ENCODE measurements at places on chromosomes 6 and 20.

DNA sequence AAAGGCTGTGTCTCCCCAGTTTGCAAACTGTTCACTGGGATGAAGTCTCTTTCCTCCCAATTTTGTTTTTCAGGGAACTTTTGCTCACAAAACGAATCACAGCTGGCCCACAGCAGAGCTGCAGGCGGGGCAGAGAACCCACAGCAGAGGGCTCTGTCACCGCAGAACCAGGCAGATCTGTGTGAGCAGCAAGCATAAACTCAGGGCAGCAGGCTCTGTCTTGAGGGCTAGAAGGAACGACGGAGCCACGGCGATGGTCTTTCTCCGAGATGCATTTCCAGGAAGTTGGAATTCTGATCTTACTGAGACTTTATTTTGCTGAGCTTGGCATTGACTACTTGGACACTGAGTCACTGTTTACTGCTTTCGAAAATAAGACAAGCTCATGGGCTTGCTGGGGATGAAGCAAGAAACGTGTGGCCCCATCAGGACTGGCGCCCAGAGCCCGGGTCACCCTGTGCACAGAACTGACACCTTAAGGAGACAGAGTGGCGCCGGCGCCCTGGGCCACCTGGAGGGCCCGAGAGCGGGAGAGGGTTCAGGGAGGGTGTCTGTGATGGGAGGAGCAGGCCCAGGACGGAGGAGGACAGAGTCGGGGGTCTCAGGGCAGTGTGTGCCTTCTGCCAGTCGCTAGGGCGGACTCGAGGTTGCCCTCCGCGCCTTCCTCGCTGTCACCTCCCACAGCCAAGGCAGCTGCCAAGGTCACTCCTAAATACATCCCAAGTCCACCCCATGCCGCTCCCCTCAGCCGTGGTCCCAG, 106.3 kb upstream of the NXT1 start:
- no peak for DNase-seq

DNA sequence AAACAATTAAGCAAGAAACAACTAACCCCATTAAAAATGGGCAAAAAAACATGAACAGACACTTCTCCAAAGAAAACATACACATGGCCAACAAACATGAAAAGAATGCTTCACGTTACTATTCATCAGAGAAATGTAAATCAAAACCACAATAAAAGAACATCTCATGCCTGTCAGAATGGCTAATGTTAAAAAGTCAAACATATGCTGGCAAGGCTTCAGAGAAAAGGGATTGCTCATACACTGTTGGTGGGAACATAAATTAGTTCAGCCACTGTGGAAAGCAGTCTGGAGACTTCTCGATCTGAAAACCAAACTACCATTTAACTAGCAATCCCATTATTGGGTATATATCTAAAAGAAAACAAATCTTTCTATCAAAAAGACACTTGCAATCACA, 217.5 kb downstream of the TINAG start:
- DNase-seq: no peak

DNA sequence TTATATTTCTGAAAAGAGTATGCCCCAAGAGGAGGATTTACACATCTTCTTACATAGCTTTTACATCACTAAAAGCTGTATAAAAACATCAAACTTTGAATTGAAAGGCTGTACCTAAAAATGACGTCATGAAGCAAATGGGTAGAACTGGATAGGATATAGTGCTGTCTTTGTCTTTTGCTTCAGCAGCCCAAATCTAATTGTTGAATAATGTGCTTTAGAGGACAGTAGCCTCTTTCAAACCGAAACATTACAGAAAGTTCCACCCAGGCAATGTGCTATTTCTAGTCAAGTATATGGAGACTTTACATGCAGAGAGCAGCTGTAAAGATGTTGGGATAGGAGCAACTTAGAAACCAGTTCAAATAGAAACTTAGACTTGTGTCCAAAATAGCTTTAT, 51.9 kb downstream of the ADGRG6 start:
- DNase-seq: no peak

GRCh38 chr6:137089305-137089704, 44.5 kb upstream of the IL20RA start:
- DNase-seq: no peak

GRCh38 chr6:71444222-71444621, 155.6 kb downstream of the OGFRL1 start:
- DNase-seq: no peak

GRCh38 chr6:80523010-80523409, 416.5 kb downstream of the BCKDHB start:
- DNase-seq: no peak

- peak; percentile 59 for DNase-seq
Observed at GRCh38 chr20:23349338-23350195, 1.0 kb upstream of the NXT1 start.

DNA sequence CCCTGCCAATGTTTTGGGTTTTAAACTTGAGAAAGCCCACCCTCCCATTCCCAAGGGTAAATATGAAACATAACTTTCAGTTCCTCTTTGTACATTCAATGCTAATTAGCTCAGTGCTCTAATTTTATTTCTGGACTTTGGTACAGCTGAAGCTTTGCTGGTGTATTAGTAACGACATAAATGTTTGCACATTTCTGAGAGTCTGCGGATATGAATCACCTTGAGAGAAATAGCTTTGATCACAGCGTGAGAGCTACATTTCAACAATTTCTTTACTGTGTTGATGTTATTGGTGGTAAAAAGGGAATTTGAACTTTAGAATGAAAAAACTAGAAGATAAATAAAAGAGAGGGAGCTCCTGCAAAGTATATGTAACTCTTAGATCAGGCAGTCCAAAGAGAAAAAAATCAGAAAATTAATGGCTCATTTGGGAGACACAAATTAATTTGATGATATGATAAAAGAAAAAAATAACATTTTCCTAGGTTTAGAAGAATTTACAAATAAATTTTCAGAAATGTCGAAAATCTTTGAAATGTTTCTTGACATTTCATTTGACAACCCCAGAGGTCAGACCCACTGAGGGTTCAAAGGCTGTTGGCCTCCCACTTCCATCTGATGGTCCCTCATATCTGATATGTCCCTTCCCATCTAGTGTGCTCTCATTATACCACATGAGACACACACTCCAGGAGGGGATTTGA, 38.5 kb upstream of the CAP2 start:
- no peak for DNase-seq

GRCh38 chr6:166752097-166752496, 125.0 kb upstream of the RPS6KA2 start:
- DNase-seq: no peak

DNA sequence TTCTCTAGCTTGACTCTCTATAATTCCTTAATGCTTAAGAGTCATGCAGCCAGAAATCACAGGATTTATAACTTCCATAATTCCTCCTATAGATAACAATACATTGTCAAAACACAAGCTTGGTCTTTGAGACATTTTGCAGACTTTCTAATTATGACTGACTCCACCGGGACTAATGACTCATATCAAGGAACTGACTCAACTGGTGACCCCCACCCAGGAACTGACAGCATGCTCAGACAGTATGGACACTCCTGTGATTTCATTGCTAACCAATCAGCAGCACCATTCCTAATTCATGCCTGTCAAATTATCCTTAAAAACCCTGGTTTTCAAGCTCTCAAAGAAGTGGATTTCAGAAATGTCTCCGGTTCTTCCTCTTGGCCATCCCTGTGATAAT, 670.5 kb upstream of the IMPG1 start:
- no peak for DNase-seq

GRCh38 chr6:12408752-12409151, 118.6 kb downstream of the EDN1 start:
- no peak for DNase-seq

DNA sequence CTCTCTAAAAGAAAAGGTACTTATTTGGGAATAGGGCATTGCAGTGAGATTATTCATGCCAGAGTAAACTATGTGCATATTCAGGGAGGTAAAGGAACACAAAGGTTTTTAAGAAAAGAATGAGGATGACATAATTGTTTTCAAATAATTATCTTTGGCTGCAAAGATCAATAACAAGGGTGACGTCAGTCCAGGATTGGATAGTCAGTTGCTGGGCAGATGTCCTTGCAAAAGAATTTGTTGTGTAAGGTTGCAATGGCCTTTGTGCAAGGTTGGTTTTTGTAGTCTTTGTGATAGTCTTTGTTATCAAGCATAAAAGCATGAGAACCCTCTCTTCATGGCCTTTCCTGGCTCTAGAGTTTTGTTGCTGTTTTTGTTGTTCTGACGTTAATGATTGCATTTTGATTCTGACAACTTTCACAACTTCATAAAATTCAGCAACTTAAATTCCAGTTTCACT, 17.7 kb downstream of the LOC128125822 start:
- DNase-seq: no peak

DNA sequence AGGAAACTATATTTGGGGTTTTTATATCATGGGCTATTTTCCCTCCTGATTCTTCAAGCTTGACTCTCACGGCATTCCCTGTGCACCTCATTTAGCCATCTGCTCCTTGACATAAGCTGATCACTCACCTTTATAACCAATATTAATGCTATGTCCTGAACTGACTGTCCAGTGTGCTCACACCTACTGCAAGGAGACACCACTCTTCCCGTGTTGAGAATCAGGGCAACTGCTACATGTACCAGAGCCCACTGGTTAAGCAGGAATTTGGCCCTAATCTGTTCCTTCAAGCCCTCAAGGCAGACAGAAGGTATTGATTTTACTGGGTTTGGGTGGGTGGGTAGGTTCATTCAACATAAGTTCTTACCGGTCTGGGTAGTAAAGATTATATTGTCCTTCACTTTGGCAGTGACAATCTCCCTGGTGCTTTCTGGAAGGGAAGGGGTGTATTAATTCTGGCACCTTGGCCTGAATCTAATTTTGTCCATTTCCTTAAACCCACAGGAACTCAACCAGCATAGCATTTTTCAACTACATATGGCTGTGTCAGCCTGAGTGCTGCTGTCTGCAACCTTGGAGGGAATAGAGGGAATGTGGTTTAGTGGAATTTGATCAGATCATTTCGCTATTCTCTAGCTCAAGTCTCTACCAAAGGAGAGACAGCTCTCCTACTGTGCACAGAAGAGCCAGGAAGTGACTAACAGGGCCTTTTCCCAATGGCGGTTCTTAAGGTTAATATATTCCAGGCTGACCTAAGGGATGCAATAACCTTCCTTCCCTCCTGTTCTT, 293.2 kb downstream of the BTBD9 start:
- no peak for DNase-seq

- DNase-seq: no peak
Observed at GRCh38 chr20:40980106-40980827, 48.4 kb upstream of the TOP1 start.

DNA sequence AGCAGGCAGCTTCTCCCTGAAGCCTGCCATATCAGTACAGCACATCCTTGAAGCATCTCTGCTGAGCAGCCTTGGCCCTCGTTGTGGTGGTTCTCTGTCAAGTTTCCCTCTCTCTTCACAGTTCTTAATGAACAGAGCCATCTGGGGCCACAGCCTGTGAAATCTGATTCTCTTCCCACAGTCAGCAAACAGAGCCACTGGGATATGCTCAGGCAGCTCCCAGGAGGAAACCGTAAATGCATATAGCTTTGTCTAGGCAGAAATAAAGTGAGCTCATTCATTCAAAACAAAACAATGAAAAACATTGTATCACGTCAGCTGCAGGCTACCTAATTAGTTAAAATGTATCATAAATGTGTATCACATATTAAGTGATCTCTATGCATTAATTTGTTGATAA, 80.3 kb downstream of the TBC1D7 start:
- no peak for DNase-seq

GRCh38 chr6:132380358-132381029, 20.8 kb downstream of the MOXD1 start:
- no peak for DNase-seq

DNA sequence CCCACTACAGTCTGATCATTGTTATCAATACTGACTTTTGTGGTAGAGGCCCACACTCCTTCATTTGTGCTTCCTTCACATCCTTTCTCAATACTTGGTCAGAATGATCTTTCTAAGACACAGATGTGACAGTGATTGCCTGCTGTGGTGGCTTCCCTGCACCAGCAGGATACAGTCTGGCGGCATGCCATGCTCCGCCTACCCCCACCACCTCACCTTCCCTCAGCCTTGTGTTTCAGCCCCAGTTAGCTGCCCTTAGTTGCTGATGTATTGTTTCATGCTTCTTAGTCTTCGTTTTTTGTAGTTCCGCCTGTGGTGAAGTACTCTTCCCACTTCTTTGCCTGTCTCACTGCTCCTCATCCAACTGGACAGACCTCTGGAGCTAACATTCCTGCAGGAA, 10.9 kb downstream of the LRRC1 start:
- DNase-seq: no peak

- DNase-seq: no peak
Observed at GRCh38 chr20:36074983-36075382, 79.6 kb upstream of the EPB41L1 start.

DNA sequence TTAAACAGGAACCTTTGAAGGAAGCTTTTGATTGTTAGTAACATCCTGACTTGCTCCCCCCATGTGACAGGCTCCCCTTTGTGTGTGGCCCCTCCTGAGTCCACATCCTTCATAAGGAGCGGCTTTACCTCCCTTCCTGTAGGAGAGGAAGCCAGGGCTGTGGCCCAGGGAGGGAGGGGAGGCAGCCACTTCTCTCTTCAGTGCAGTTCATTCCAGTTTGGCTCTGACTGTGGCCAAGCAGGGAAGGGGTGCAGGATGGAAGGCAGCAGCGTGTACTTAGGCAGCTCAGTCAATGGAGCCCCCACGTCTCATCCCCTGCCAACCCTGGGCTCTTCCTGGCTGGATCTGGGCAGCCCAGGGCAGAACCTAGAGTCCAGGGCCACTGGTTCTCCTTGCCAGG, 295.2 kb downstream of the QKI start:
- DNase-seq: no peak

DNA sequence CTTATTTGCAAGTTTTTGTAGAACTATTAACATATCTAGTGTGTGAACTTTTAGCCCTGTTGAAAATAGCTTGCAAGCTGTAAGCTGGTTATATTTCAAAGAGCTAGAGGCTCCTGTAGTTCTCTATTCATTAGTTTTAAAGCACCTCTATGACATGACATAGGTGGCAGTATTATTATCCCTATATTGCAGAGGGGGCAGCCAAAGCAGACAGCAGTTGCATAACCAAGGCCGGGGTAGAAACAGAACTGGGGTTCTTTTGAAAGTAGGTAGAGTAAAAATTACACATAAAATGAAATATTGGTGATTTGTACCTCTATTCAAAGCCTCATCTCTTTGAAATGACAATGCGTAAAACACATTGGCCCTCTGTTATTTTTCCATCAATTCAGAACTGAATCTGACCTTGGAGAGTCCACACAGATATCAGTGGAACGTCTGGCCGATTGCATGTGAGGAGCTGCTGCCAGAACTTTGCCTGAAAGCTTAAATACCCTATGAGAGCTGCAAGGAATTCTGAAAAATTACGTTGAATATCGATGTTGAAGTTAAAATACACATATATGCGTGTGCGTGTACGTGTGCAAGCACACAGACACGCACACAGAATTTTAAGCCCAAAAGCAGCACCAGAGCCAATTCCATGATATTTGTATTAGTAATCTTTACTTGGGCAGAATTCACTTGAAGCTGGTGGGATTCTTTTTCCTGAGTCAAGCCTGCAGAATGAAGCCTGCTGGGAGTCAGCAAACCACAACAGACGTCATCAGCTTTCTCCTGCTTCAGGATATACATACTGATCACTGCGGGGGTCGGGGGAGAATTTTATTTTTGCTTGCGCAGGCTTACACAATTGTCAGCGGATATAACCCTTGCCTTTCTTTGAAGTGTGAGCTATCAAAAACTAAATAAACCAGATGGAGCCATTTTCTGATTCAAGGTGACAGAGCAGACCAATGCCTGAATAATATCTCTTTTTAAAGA, 163.2 kb downstream of the PDE7B start:
- DNase-seq: no peak

- no peak for DNase-seq
Observed at GRCh38 chr6:154848580-154848979, 115.4 kb downstream of the SCAF8 start.
